ENCODE measurements at places on chromosomes 5 and 9.
A peak's percentile ranks its signal among the peaks of the same experiment; 100 is the strongest.

GRCh38 chr9:69719367-69719766, 40.4 kb downstream of the PTAR1 start:
- H3K4me3 ChIP-seq, result no peak overlapping the region
- no peak overlapping the region for H3K27ac ChIP-seq
- no peak for DNase-seq
- no peaks in the 10 kb centered on the region for H3K27me3 ChIP-seq
- H3K4me1 ChIP-seq, result no peaks in the 10 kb centered on the region
- H3K36me3 ChIP-seq, result no peaks in the 10 kb centered on the region

DNA sequence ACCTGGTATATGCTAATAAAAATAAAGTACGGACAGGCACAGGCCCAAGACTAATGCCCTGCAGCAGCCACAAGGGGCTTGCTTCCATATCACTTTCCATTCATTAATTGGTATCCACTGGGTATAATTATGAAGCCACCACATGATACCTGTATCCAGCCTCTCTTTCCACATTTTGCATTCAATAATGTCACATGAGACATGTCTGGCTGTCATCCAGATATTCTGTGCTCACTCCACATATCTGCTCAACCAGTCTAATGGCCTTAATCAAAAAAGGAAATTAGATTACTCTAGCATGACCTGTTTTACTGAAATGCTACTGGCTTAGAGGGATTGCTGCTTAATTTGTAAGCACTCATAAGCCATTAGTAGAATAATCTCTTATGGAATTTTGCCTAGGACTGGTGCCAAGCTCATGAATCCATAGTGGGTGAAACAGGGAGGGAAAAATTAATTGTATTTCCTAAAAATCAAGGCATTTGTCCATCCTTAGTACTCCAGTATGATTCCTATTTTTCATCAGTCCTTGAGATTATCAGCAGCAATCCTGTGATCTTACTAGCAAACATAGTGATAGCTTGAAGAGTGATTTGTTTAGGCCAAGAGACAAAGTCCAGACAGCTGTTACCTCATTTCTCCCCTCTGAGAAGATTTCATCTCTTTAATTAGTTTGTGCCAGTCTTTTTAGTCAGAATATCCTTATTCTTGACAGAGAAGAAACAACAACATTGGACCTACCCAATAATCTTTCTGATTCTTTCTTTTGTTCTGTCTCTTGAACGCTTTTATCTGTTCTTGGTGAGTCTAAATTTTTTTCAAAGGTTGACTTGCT, 119.2 kb upstream of the ABCA1 start:
- H3K4me3 ChIP-seq, result no peak overlapping the region
- no peaks in the 10 kb centered on the region for H3K36me3 ChIP-seq
- no peaks in the 10 kb centered on the region for H3K4me1 ChIP-seq
- no peaks in the 10 kb centered on the region for H3K27me3 ChIP-seq
- H3K27ac ChIP-seq, result no peak overlapping the region

DNA sequence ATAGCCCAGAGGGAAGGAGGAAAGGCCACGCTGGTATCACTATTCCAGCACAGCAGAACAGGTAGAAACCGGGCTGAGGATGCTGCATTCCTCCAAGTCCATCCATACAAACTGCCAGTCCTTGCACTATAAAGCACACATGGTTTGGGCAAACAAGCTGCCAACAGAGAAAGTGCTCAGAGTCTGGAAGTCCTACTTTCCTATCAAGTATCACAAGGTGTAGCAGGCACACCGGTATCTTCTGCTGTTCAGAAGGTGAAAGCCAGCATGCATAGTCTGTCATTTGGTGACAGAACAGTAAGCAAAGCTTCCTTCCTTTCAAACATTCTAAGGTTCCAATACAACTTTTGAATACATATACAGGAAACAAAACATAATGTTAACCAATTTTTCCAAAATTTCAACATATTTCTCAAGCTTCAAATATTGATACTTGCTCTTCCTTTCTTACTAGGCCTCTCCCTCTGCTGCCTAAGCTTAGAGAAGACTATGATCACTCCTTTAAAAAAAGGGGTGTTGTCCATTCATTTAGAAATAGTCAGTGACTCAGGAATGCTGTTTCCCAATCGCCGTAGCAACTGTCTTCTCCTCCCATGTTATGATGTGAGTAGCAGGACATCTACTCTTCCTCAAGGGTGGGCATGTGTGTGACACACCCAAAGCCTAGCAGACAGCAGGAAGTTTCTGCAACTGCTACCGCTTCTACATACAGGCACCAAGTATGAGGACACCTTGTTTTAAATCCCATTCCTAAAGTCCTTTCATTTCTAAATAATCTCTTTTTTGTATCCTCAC, 14.7 kb downstream of the DIAPH1 start:
- no peaks in the 10 kb centered on the region for H3K36me3 ChIP-seq
- no peak overlapping the region for H3K4me3 ChIP-seq
- H3K27me3 ChIP-seq, result no peaks in the 10 kb centered on the region
- peaks cover 24% of the 10 kb centered on the region for H3K4me1 ChIP-seq
- DNase-seq, result peak; percentile 94

DNA sequence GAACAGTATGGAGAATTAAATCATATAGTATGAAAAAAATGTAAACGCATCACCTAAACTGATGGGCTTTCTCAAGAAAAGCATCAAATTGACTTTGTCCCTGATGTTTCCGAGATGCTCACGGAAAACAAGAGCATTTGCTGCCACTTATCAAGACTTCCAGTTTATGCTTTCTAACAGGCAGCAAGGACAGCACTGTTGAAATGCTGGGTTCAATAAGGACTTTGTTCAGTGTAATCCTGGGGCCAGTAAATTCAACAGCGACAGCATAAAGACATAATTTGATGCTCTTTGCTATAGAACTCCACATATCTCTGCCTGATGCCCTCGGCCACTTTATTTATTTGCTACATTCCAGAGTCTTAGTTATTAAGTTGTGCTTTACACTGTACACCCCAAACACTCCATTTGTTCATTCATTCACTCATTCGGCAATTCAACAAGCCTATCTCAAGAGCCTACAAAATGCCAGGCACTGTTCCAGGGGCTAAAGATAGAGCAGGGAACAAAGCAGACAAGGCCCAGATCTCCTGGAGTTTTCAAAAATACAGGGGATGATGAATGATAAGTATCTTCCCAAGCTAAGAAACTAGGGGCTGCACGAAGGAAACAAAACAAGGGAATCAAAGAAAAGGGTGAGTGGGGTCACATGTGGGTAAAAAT, 294.6 kb downstream of the ZNF608 start:
- no peaks in the 10 kb centered on the region for H3K27me3 ChIP-seq
- H3K36me3 ChIP-seq, result no peaks in the 10 kb centered on the region
- H3K4me1 ChIP-seq, result peaks cover 24% of the 10 kb centered on the region
- DNase-seq, result no peak
- H3K4me3 ChIP-seq, result no peak overlapping the region

DNA sequence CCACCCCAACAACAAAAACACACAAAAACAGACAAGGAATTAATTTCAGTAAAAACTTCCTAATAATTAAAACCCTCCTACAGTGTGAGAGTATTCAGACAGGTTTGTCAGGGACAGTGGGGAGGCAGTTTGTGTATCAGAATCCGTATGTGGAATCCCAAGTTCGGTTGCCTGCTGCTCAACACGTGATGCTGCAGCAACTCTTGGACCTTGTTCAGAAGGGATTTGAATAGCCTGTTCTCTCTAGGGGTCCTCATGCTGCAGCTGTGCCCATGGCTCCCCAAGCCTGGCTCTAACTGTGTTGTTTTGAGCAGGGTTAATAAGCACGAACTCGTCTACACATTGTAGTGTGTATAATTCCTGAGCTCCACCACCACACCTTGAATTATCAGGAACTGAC, 28.7 kb downstream of the TLE4 start:
- H3K27ac ChIP-seq, result no peak overlapping the region
- no peaks in the 10 kb centered on the region for H3K36me3 ChIP-seq
- no peak overlapping the region for H3K4me3 ChIP-seq
- DNase-seq, result no peak
- no peaks in the 10 kb centered on the region for H3K4me1 ChIP-seq

GRCh38 chr5:33936004-33936380, 194 bp upstream of the RXFP3 start:
- H3K27me3 ChIP-seq, result no peaks in the 10 kb centered on the region
- H3K36me3 ChIP-seq, result no peaks in the 10 kb centered on the region
- H3K27ac ChIP-seq, result no peak overlapping the region
- peaks cover 14% of the 10 kb centered on the region for H3K4me1 ChIP-seq
- peak; percentile 21 for DNase-seq

DNA sequence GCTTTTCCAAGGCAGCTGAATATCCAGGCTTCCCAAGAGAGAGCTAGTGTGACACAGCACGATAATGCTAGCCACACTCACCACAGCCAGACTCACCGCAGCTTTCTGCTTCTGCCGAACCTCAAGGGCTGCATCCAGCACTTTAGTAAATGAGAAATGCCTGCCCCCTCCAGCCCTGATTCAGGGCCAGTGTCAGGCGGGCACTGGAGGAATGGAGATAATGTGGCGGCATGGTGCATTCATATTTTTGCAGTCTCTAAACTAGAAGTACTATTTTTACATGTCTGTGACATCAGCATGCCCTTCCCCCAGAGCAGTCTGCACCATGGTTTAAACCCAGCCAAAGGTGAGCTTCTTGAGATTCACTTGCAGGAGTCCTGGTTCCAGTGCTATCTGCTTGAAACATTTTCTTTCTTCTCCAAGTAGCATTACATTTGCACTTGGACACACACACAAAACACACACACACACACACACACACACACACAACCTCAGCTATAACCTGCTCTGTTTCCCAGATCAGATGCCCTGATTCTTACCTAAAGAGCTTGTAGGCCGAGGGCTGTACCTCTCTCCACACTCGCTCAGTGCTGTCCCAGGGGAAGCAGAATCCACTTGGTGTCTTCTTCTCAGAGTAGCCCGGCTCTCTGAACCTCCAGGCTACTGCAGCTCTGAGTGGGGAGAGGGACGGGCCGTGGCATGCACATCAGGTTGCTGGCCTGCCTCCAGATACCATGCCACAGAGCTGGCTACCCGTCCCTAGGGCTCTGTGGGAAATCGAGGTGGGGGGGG, at the start of gene FGF1:
FGF1 (minus strand) TSS at position 673 of the 792 bp plus-strand sequence. CDS start 71,963 bp downstream, outside the sequence.
- no peak within 1 kb of the TSS for H3K27ac ChIP-seq
- DNase-seq, result peak; percentile 23
- H3K4me3 ChIP-seq, result no peak within 1 kb of the TSS
- H3K27me3 ChIP-seq, result no peaks in the 10 kb centered on the region
- H3K4me1 ChIP-seq, result peaks cover 26% of the 10 kb centered on the region
- H3K36me3 ChIP-seq, result no peaks in the 10 kb centered on the region

- H3K4me3 ChIP-seq, result no peak overlapping the region
- no peaks in the 10 kb centered on the region for H3K27me3 ChIP-seq
- DNase-seq, result peak; percentile 59
- no peaks in the 10 kb centered on the region for H3K36me3 ChIP-seq
- H3K27ac ChIP-seq, result no peak overlapping the region
- peaks cover 12% of the 10 kb centered on the region for H3K4me1 ChIP-seq
These were observed 285.8 kb upstream of the ZNF608 start for GRCh38 chr5:125032286-125032685.

DNA sequence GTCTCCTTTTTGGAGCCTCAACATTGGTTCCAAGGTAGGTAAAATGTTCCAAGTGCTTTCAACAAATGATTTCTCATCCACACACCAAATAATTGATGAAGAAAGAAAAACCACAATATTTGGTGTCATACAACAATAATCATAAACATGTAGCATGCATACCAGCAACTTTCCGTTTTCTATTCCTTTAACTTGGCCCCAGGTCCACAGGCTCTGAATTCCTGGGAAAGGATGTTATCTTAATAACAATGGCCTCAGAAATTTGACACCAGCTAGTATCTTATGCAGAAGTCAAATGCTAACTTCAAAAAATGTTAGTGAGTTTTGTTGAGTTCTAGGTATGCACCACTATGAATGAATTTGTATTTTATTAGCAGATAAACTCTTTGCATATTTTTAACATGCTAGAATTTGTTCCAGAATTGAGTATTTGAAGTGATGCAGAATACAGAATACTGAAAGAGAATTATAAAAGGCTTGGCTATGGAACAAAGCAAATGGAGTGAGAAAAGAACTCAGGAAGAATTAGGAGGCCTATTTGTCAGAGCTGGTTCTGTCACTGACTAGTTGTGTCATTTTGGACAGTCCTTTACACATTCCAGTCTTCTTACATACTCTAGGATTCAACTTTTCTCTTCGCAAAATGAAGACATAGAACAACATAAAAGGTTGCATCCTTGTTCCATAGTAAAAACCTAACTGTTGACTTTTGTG, 435.3 kb upstream of the TNC start:
- DNase-seq, result no peak
- no peak overlapping the region for H3K27ac ChIP-seq
- no peaks in the 10 kb centered on the region for H3K36me3 ChIP-seq
- no peaks in the 10 kb centered on the region for H3K4me1 ChIP-seq

DNA sequence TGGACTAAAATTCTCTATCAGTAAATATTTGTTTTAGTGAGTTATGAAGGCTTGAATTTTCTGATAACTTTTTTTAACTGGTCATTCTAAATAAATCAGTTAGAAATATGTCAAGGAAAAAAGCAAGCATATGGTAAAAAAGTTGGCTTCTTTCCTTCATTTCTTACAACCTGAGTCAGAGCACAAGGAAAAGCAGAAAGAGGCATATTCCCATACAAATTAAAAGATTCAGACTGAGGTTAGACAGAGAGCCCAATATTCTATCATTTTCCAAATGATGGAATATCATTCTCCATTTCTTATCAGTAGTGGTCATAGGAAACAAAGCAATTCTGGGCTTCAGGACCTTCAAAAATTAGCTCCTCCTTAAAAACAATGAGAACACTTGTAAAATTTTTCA, 732.1 kb downstream of the MAT2B start:
- no peaks in the 10 kb centered on the region for H3K4me1 ChIP-seq
- no peak overlapping the region for H3K4me3 ChIP-seq
- no peaks in the 10 kb centered on the region for H3K36me3 ChIP-seq
- H3K27ac ChIP-seq, result no peak overlapping the region
- H3K27me3 ChIP-seq, result peaks cover 6% of the 10 kb centered on the region

- no peaks in the 10 kb centered on the region for H3K27me3 ChIP-seq
- no peak overlapping the region for H3K4me3 ChIP-seq
- no peak for DNase-seq
These were observed 1145.0 kb downstream of the MAT2B start for GRCh38 chr5:164650427-164650826.

DNA sequence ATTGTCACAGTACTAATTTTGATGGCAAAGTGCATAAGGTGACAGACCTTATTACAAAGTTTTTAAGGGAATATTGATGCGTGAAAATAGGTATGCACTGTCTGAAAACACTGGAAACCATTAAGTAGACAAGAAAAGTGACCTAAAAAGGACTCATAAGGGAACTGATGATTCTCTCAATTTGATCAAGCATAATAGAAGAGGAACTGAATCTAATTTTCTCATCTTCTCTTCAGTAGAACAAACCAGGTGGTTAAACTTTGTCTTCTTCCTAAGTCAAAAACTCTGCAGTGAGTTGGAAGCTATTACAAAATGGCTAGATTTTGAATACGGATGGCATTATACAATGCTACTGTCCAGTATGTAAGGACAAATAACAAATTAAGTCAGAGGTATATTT, 53.4 kb downstream of the RNF145 start:
- H3K27me3 ChIP-seq, result no peaks in the 10 kb centered on the region
- H3K4me1 ChIP-seq, result no peaks in the 10 kb centered on the region
- DNase-seq, result no peak
- H3K27ac ChIP-seq, result no peak overlapping the region
- peaks cover 26% of the 10 kb centered on the region for H3K36me3 ChIP-seq

GRCh38 chr5:117652036-117652957, 1077.7 kb upstream of the SEMA6A start:
- H3K4me3 ChIP-seq, result no peak overlapping the region
- no peaks in the 10 kb centered on the region for H3K36me3 ChIP-seq
- no peaks in the 10 kb centered on the region for H3K27me3 ChIP-seq
- no peak for DNase-seq
